ENCODE measurements at places on chromosomes 5 and 9.

DNA sequence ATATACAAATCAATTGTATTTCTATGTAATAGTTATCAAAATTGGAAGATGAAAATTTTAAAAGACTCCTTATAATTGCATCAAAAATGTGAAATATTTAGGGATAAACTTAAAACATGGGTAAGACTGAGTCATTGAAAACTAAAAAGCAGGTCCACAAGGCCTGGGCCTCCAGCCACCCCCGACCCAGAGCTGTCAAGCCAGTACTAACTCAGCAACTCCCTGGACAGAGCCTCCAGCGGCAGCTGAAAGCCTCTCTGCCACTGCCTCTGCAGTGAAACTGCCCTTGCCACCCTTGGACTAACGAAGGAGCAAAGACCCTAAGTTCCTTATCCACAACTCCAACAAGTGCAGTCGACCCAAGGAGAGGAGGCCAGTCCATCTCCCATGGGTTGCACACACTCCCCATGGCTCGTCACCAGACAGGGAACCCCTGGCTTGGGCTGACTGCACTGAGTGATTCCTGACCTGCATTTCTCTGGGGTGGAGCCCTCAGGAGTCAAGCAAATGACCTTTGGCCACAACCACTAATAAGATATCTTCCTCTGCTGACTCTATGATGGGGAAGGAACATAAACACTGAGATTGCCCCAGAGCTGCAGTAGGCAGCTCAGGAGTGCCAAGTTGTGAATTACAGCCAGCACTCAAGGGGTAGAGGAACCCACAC, 20.5 kb downstream of the PTGER4 start:
- no peak for DNase-seq

DNA sequence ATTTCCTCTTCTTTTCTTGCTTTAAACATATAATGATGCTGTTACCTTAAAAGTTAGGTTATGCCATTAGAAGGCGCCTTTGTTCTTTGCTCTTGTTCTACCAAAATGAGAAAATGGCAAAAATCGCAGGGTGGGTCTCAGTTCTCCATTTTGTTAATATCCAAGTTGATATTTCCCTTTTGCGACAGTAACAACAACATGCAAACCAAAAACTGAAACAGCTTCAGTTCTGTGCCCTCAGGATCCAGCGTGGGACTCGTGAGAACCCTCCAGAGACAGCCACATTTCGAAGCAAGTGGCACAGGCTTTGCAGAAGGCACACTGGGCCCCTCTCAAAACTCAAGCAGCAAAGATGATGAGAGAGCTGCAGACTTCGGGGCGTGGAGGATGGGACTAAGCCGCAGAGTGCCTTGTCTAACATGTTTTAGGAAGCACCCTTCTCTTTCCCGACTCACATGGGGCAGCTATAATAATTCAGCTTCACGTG, 33.0 kb upstream of the LCP2 start:
- DNase-seq, result no peak

DNA sequence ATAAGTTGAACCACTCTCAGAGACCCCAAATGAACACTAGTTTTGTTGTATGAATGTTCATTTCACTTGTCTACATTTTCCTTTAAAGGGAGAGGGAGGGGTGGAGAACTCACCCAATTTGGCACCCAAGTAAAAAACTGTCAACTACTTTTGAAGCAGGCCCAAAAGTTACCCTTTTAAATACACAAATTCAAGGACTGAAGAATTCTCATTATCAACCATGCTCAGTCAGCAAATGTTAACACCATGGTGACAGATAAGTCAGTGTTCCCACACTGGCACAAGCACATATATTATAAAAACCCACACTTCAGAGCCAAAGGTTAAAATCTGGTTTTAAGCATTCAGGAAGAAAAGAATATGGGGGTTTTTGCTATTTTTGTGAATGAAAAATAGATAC, 31.6 kb downstream of the CSNK1A1 start:
- no peak for DNase-seq

DNA sequence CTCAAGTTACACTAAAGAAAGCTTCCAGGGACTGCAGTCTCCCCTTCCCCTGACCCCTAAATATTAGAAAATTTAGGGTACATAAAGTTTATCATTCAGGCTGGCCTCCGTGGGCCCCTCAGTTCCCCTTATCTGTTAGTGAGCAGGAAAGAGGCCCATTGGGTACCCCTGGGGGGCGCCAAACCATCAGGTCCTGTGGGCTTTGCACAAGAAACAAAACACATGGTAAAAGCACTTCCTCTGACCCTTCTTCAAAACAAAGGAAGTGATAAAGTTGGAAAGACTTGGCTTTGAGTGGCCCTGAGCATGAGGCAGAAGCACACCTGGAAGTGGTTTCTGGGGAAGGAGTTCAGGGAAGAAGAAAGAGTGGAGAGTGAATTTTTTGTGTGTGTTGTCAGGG, 213.0 kb downstream of the SMARCA2 start:
- no peak for DNase-seq

- no peak for DNase-seq
Measured at GRCh38 chr9:2227144-2227867, 212.2 kb downstream of the SMARCA2 start.

GRCh38 chr5:179276838-179277395, 68.3 kb downstream of the ADAMTS2 start:
- no peak for DNase-seq

GRCh38 chr9:137341227-137341626, 39.2 kb upstream of the NRARP start:
- DNase-seq, result no peak

GRCh38 chr5:123610665-123611405, 98.9 kb downstream of the CSNK1G3 start:
- peak; percentile 61 for DNase-seq

DNA sequence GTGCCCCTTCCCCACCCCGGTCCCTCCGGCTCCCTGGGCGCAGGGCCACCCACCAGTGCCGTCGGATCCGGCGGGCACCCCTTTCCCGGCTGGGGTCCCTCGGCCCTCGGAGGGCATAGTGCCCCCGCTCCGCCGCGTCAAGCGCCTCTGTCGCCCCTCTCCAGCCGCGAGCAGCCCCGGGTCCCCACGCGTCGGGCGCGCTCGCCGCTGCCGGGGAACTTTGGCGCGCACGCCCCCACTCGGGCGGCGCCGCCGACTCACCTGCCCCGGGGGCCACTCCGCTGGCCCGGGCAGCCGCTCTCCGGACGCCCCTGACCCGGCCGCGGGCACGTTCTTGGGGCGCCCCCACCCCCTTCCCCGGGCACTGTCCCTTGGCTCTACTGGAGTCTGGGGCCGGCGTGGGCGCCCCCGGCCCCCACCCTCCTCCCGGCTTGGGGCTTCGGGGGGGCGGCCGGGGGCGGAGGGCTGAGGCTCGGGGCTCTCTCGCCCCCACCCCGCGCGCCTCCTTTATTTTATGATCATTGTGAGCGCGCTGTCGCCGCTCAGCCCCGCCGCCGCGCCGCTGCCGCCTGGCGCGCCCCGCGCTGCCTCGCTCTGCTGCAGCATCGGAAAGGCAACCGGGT, 1.1 kb upstream of the FAM78A start:
- DNase-seq, result no peak

GRCh38 chr5:38758774-38759600, 86.8 kb upstream of the OSMR start:
- DNase-seq, result no peak

DNA sequence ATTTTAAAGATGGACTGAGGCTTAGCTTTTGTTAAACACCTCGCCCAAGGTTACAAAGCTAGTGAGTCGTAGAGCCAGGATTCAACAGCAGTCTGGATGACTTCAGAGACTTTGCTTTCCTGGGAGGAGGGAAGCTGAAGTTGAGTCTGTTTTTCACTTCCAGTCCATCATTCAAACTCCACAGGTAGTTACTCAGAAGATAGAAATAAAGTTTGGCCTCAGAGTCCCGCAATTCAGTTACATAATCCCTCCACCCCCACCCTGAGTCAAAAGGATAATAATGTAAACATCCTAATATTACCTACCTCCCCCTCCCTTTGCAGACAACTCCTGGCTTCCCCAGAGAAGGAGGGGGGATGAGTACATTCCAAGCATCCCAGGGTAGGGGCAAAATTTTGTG, 8.1 kb downstream of the HBEGF start:
- DNase-seq, result no peak

GRCh38 chr5:98504505-98504904, 269.0 kb upstream of the RGMB start:
- DNase-seq, result no peak

- no peak for DNase-seq
Measured at GRCh38 chr5:142479854-142480519, 155.2 kb upstream of the SPRY4 start.

GRCh38 chr5:14342306-14342705, 199.2 kb downstream of the TRIO start:
- no peak for DNase-seq

DNA sequence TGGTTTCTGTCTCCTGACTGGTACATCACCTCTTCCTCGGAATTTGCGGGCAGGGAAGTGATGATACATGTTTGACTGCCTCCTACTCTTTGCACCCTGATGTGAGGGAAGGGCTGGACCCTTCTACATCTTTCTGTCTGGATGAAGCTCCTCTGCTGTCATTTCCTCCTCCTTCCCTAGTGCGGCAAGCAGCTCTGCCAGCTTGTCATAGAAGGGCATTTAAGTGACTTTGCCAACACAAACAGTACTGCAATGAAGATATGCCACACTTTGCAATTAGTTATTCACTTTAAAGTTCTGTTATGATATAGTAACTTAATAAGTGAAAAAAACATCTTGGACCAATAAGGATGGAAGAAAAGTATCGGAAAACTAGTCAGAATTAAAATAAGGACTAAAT, 48.5 kb upstream of the ABL1 start:
- no peak for DNase-seq

DNA sequence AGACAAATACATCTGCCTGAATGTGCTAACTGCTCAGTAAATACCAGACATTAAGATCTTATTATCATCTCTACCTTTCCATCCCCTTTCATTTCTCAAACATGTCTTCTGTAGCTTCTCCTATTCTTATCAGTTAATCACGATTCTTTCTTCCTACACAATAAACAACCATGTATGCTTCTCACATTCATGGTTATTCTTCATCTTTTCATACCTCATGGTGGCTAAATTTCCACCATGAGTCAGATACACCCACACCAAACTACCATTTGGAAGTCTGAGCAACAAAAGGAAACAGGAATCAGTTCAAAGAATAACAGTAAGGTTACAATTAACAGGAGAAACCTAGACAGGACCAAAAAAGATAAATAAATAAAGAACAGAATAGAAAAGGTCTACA, 7.7 kb downstream of the ZNF622 start:
- DNase-seq, result no peak

DNA sequence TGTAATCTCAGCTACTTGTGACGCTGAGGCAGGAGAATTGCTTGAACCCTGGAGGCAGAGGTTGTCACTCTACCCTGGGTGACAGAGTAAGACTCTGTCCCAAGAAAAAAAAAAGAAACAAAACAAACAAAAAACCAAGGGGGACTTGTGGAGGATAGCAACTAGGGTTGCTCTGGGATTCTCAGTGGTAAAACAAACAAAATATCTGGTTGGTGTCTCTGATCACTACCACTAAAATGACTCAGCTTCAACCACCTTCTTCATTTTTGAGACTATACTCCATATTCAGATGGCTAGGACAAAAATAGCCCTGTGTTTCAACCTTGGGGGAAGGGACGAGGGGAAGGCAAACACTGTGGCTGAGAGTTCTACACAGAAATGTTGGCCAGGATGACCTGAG, 110.3 kb downstream of the ARRDC3 start:
- DNase-seq, result no peak

DNA sequence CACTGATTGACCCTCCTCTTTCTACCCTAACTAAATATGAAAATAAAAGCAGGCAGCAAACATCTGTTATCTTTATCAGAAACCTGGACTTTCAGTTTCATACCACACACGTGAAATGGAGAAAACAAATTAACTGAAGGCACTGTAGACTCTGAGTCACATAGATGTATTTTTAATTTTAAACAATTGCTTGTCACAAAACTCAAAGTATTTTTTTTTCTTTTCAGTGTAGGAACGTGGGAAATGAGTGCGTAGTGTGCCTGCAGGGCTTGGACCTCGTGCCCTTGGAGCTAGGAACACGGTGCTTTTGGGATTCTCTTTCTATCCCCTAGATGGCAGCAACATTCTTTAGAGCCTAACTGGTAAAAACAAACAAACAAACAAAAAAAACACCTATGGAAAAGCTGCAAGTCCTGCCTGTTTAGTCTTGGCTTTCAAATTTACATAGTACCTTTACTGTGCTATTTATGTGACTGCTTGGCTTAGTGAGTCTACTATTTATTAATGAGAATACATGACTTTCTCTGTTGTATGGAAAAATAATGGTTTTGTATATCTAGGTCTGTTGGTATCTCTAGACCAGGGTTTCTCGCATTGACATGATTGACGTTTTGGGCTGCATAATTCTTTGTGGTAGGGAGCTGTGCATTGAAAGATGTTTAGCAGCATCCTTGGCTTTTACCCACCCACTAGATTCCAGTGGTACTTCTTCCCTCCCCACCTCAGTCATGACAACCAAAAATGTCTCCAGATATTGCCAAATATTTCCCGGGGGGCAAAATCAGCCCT, 16.8 kb upstream of the ACTBL2 start:
- peak; percentile 77 for DNase-seq

DNA sequence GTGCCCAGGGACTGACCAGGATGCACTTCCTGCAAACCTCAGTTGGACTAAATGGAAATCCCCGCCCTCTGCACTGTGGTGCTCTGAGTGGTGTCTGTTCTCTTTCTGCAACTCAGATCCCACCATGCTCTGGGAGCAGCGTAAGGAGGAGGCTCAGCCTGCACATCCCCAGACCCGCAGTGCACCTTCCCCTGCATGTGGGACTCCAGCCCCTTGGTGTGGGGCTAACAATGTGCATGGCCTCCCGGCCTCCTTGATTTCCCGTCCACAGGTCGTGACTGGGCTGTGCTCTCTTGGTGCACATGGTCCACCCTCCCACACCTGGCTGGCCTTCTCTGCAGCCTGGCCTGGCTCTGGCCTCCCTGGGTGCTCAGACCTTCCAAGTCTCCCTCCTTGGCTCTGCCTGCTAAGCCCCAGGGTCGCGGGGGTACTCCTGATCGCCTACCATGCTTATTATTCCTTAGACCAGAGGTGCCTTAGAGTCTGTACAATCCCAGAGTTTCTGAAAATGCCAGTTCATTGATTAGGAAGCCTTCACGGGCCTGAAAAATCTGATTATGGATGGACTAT, 397.5 kb downstream of the IRX2 start:
- DNase-seq, result no peak

- DNase-seq, result no peak
Measured at GRCh38 chr9:119412399-119412798, 43.2 kb upstream of the BRINP1 start.
